ENCODE measurements at places on chromosomes 4 and X. TPM values are rescaled to one million over a fixed set of nuclear protein-coding genes. Genes with fewer than 3 reads are reported as not detected.

DNA sequence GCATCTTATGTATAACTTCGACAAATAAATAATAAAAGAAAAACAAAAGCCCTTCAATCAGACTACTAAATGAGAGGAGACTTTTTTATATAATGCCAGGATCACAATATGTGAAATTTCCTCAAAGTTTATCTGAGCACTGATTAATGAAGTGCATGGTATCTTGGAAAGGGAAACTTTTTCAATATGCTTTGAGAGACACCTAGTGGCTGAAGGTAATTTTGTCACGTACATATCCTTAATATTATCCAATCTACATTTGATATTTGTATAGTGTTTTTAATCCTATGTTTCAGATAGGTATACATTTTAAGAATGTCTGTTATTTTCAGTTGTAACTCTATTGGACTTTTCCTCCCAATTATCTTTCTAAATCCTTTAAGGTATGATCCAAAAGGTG is 146.8 kb downstream of the KLHL4 start:
- no peak overlapping the region for H3K4me3 ChIP-seq
- no peaks in the 10 kb centered on the region for H3K4me1 ChIP-seq
- no peak overlapping the region for H3K27ac ChIP-seq
- H3K27me3 ChIP-seq: no peaks in the 10 kb centered on the region
- peaks cover 2% of the 10 kb centered on the region for H3K36me3 ChIP-seq

NKX3-2 gene
- 1.9 TPM for total RNA-seq

DMP1 gene
- total RNA-seq: not detected

- H3K4me1 ChIP-seq: no peaks in the 10 kb centered on the region
- H3K4me3 ChIP-seq: no peak overlapping the region
- no peaks in the 10 kb centered on the region for H3K36me3 ChIP-seq
- no peak overlapping the region for H3K27ac ChIP-seq
Observed at GRCh38 chr4:61934198-61934597, 734.1 kb downstream of the ADGRL3 start.

DNA sequence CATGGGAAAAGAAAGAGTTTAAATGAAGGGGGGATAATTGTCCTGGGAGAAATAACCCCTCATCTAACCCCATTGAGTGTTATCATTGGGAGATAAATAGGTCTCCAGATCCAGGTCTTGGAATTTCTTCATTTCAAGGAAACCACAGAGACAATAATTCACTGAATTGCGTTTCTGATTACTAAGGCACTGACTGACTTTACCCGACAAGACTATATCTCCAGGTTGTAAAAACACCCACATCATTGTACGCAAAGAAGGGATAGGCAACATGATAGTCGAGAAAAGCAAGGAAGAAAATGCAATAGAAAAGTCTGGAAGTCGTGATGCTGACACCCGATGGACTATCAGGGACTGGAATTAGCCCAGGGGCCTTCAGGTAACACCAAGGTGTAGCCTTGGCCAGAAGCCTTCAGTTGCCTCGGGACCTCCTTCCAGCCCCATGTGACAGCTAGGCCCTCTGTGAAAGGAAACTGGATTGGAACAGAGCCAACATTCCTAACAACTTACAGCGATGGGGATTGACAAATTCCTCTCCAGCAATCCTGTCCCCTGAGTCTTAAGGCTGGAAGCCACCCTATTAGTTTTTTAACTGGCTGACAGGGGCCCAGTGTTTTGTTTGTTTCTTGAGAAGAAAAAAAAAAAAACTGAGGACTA is 46.5 kb upstream of the RAB9B start:
- no peak overlapping the region for H3K27ac ChIP-seq
- no peaks in the 10 kb centered on the region for H3K36me3 ChIP-seq
- no peak for DNase-seq
- no peaks in the 10 kb centered on the region for H3K4me1 ChIP-seq
- no peak overlapping the region for H3K4me3 ChIP-seq
- H3K27me3 ChIP-seq: no peaks in the 10 kb centered on the region

SYNPO2 gene
- total RNA-seq: 1.1 TPM

All from H9 (cell line).